Stimulated activated CD8-positive, alpha-beta memory T cell treated with anti-CD3 and anti-CD28 coated beads, Interleukin-4, amount 100 ng/mL, for 4 hours (primary cell): ENCODE measurements at places on chromosomes 2 and 18.

DNA sequence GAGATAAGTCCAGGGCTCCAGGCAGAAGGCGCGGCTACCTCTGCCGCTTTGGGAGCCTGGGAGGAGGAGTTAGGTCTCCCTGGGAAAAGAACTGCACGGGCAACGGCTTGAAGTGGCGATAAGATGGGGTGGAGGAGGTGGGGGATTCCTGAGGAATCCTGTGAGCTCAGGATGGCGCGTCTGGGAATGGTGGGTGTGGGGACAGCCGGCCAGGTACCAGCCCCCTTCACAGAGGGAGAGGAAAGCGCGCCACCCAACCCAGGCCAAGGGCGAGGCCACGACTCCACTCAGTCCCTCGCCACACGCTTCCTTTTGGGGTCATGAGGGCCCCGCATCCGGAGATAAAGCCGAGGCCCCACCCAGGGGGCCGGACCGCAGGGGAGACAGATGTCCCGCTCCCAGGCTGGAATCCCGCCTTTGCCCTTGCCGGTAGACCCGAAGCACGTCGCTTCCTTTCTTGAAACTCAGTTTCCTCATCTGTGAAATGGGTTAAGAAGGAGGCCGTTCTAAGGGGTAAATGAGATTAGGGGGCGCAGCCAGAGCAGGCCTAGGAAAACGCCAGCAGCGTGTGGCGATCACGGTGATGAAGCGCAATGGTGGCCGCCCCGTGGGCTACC lies 1.7 kb upstream of the CTDSP1 start:
- DNase-seq: no peak

- DNase-seq: no peak
Measured at GRCh38 chr2:67013821-67014220, 383.3 kb upstream of the ETAA1 start.

DNA sequence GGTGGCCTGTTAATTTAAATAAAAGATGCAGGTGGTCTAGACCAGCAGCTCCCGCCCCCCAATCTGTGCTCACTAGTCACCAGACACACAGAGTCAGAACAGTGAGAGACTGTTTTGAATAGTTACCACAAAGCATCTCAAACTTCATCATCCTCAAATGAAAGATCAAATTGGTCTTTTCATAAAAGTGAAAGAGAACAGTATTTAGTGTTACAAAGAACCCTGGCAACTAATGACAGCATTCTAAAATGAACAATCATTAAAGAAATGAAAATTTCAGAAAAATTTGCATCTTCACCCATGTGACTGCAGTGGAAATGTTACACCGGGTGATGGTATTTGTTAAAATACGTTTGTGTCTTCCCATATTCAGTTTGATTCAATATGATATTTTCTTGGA lies 65.5 kb upstream of the PMAIP1 start:
- no peak for DNase-seq

GRCh38 chr2:101179982-101180381 lies 28.8 kb upstream of the TBC1D8 start:
- no peak for DNase-seq

DNA sequence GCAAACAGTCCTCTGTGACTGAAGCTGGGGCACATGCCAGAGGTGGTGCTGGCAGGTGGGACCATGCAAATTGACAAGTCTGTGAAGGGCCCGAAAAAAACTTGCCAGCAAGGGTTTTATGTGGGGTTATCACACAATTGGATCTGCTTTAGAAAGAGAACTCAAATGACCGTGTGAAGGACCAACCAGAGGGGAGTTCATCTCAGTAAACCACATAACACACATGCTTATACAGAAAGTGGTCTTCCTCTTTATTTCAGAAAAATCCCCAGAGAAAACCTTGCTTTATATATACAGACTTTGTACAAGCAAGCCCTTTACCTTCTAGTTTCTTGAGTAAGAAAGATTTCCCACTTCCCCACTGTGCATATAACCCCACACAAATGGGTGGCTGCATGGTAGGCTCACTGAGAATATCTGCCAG lies 46.7 kb downstream of the KIDINS220 start:
- DNase-seq: no peak

GRCh38 chr2:36477746-36478145 lies 120.2 kb downstream of the FEZ2 start:
- DNase-seq: no peak

- DNase-seq: no peak
Measured at GRCh38 chr2:209348433-209348832, 75.4 kb upstream of the MAP2 start.

DNA sequence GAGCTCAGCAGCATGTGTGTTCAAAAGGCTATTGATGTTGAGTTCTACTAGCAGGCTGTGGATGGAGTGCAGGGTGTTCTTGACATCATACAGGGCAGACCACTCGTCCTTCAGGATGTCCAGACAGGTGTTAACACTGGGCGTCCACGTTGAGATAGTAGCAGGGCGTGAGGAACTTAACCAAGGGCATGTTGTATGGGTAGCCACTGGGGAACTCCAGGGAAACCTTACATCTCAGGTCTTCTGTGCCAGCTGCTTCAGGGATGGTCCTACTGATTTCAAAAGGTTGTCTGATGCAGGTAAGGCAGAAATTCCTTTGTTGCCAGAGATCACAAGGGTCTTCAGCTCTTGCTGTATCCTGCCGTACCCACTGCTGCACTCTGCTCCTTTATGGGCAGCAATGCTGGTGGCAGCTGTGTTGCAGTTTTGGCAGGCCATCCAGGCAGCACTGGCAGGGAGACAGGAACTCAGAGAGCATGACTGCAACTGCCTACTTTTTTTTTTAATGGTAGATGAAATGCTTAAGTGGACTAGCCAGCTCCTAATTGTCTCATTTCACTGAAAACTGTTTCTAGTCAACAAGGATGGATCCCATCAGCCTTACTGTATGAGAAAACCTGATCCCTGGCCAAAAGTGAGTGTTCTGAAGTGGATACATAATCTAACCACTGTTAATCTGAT lies 32.4 kb upstream of the RBBP8 start:
- DNase-seq: no peak

- DNase-seq: no peak
Measured at GRCh38 chr18:52510139-52510538, 170.1 kb downstream of the DCC start.

DNA sequence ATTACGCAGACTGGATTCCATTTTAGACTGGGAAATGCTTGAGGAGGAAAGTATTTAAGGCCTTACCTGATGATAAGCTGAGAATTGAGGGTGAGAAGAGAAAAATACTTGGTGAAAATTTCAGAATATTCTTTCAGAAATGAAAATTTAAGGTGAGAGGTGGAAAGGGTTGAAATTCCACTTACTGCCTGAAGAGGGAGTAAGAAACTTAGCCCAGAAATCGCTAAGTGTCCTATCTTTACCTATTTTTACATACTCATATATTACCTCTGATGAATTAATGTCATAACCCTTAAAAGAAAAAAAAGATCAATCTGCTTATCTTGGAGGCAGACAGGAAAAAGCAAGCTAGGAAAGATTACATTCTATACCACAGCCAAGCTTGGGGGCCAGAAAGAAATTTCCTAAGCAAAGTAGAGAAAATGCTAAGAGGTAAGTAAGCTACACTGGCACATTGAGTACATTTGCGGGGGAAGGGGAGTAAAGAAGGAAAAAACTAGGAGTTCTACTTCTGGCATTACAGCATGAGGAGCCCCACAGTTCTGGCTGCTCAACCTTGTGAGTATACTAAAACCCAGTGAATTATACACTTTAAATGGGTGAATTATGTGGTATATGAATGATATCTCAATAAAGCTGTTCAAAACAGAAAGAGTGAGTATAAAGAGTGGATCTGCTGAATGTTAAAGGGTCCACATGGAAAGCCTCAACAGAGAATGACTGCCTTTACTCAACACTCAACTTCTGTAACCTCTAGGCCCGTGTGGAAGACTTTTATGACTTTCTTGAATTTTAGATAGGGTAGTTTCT lies 33.8 kb downstream of the SMC6 start:
- no peak for DNase-seq

DNA sequence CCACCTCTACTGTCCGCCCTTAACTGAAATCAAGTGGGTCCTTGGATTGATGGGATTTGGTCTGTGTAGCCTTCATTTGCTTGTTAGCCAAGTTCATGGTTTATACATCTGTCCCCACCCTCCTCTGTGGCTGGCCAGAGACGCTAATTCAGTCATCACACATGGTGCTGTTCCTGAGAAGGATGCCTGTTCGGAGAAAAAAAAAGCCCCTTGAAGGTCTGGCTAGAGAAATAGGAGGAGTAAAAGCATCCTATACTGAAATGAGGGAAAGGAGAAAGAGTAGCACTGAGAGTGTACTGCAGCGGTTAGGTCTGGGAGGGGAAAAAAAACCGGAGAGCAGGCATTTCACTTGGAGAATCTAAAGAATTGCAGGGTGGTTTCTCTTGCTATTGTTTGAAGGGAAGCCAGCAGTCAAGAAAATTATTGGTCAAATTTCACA lies 180.6 kb upstream of the EPAS1 start:
- no peak for DNase-seq
